HFFc6 (cell line): ENCODE measurements at places on chromosomes 16 and 17. TPM values are rescaled to one million over a fixed set of nuclear protein-coding genes. Genes with fewer than 3 reads are reported as not detected.

DNA sequence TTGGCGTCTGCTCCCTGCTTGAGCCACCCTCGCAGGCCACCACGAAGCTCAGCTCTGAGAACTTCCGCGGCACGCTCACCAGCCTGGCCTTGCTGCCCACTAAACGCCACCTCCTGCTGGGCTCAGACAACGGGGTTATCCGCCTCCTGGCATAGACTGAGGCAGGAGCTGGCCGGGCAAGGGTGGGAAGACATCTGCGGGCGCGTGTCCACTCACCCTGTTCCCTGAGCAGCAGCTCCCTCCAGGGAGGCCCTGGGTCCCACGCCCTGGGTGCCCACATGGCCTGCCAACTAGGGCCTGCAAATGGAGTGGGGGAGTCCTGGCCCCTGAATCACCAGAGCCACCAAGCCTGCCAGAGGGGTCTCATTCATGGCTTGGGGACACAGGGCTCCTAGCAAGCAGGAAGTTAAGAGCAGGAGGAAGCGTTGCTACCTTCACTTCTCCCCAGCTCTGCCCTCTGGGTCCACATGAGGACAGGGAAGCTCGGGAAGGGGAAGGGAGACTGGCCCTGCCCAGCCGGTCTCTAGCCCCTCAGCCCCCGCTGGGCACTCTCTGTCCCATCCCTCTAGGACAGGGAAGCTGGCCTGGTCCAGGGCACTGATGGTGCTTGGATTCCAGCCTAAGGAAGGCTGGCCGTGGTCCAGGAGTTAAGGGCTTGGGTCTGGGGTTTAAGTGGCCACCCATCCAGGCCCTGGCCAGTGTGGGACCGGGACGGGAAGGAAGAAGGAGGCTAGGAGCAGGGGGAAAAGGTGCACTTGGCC, 5.0 kb upstream of the SERPINF2 start:
- H3K4me3 ChIP-seq, result no peak overlapping the region
- peaks cover 18% of the 10 kb centered on the region for H3K36me3 ChIP-seq
- no peak overlapping the region for H3K27ac ChIP-seq
- no peak for DNase-seq

DNA sequence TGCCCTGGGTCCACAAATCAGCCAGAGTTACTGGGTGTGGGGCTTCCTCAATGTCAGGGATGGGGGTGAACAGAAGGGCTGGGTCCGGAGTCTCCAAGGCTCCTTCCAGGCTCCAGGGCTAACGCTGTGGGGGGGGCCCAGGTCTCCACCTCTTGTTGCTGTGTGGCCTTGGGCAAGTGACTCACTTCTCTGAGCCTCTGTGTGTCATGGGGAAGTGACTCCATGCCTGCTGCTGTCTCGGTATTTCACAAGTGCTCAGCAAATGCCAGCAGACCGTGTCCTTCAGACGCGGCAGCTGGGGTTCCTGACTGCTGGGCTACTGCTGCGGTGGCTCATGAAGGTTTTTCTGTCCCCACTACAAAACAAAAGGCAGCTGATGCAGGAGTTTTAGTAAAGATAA, 26.6 kb downstream of the JPH3 start:
- H3K27ac ChIP-seq, result no peak overlapping the region
- H3K4me3 ChIP-seq, result no peak overlapping the region
- peaks cover 10% of the 10 kb centered on the region for H3K4me1 ChIP-seq
- peaks cover 16% of the 10 kb centered on the region for H3K36me3 ChIP-seq
- peaks cover 37% of the 10 kb centered on the region for H3K27me3 ChIP-seq
- DNase-seq, result peak; percentile 57

DNA sequence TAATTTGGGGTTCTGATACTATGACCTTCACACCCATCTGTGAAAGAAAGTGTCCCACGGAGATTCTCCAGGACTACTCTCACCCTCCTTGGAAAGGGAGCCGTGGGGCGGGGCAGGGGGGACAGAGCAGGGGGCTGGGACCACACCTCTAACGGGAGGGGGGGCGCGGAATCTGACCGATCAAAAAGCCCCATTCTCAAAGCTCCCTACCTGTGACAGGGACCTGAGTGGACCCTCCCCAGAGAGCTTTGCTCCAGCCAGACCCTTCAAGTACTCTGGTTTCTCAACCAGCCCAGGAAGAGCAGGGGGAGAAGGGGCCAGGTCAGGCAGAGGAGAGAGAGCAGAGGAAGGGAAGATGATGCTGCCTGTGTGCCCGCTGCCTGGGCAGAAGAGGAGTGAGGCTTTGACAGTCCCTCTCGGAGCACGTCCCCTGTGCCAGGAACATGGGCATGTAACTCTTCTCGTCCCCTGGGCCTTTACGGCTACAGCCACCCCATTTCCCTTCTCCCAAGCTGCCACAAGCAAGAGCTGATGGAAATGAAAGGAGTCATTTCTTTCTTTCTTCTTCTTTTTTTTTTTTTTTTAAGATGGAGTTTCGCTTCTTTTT, 682 bp downstream of the XAF1 start:
- no peak for DNase-seq
- H3K27me3 ChIP-seq, result no peaks in the 10 kb centered on the region; the same call in 1 of the 2 replicates
- peaks cover 50% of the 10 kb centered on the region for H3K4me1 ChIP-seq
- H3K36me3 ChIP-seq, result no peaks in the 10 kb centered on the region
- H3K4me3 ChIP-seq, result peak overlapping the region; percentile 91
- peak overlapping the region; percentile 90 for H3K27ac ChIP-seq

DNA sequence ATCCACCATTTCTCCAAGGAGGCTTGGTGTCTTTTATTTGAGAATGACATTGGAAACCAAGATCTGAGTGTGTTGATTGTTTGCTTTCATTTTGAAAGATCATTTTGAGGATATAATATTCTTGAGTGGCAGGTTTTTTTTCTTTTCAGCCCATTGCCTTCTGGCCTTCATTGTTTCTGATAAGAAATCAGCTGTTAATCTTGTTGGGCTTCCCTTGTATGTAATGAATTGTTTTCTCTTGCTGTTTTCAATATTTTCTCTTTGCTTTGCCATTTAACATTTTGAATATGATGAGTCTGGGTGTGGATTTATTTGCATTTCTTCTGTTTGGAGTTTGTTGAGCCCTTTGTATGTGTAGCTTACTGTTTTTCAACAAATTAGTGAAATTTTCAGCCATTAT, 22.0 kb downstream of the PRSS54 start:
- no peak for DNase-seq
- no peak overlapping the region for H3K27ac ChIP-seq
- H3K4me3 ChIP-seq, result no peak overlapping the region

DNA sequence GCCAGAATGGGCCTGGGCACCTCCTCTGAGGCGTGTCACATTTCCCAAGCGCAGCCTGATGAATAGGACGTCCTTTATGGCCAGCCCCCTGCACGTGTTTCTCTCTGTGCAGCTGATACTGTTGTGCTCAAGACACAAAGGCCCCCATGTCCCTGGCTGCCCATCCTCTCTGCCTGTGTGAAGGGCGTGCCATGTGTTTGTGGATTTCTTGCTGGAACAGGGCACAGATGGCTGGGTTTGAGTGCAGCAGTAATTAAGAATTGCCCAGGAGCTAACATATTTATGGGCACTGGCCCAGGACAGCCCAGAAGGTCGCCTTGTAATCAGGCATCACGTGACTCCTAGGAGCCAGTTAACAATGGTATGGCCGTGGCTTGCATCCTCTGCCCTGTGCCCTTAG, 181.1 kb downstream of the CCDC182 start:
- no peak overlapping the region for H3K27ac ChIP-seq
- H3K4me3 ChIP-seq, result no peak overlapping the region
- peaks cover 2% of the 10 kb centered on the region; the same call in 1 of the 2 replicates for H3K27me3 ChIP-seq
- no peaks in the 10 kb centered on the region for H3K36me3 ChIP-seq

GRCh38 chr16:68355447-68356248, 44.8 kb downstream of the PRMT7 start:
- no peaks in the 10 kb centered on the region for H3K36me3 ChIP-seq
- no peak for DNase-seq
- no peaks in the 10 kb centered on the region for H3K27me3 ChIP-seq
- H3K4me1 ChIP-seq, result no peaks in the 10 kb centered on the region
- H3K27ac ChIP-seq, result no peak overlapping the region

DNA sequence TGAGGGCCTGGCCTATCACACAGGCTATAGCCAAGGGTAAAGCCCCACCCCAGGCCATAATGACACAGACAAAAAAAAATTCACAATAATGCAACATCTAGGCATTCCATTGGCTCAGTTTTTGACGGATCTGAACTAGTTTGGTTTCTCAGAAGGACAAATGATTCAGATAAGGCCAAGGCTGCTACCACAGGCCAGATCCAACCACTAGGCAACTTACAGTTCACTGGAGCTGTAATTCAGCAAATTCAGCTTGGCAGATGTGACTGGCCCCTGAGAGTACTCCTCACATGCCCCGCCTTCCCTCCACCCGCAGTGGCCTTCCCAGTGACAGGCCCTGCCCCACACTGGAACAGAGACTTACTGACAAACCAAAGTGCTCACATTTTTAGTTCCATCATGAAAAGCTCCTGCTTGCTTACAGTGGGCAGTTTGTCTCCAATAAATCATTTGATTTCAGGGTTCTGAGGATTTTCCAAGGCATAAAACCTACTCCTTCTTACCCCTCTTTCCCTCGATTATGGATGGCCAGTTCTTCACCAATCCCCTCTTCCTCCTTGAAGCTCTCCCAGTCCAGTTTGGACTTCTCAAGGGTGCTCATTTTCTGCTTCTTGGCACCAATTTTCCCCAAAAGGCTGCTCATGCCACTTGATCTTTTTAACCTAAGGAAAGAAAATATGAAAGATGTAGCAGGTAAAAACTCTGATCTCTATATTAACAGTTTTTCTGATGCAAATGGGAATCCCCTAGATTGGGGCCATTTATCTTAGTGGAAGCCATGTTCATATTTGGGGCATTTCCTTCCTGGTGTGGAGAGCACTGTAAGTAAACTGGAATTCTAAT, 53.3 kb upstream of the BCAR1 start:
- H3K36me3 ChIP-seq, result peaks cover 17% of the 10 kb centered on the region
- peak; percentile 95 for DNase-seq
- peaks cover 8% of the 10 kb centered on the region for H3K27me3 ChIP-seq
- H3K4me1 ChIP-seq, result peaks cover 56% of the 10 kb centered on the region
- H3K4me3 ChIP-seq, result peak overlapping the region; percentile 85
- H3K27ac ChIP-seq, result peak overlapping the region; percentile 98

DNA sequence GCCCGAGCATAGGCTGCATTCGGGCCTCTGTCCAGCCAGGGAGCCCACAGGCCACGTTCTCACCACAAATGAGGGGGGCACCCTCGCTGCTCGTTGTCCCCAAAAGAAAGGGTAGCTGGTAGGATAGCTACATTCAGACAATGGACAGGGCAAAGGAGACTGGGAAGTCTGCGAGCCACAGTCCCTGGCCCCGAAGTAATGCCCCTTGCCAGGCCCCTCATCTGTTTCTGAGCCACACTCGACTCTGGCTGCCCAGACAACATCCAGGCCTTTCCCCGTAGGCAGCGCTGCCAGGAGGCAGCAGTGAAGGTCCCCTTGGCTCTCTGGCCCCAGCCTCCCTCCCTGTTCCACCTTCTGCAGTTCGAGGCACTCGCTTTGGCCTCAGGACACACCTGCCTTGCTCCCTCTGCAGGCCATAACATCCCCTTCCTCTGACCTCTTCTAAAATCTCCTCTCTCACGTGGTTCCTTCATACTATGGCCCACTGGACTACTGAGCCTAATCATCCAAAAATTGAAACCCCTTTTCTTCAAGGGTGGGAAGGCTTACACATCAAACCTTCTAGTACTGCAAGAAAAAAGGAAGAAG, 12.2 kb downstream of the AIPL1 start:
- DNase-seq, result no peak
- no peak overlapping the region for H3K27ac ChIP-seq
- no peak overlapping the region for H3K4me3 ChIP-seq

DNA sequence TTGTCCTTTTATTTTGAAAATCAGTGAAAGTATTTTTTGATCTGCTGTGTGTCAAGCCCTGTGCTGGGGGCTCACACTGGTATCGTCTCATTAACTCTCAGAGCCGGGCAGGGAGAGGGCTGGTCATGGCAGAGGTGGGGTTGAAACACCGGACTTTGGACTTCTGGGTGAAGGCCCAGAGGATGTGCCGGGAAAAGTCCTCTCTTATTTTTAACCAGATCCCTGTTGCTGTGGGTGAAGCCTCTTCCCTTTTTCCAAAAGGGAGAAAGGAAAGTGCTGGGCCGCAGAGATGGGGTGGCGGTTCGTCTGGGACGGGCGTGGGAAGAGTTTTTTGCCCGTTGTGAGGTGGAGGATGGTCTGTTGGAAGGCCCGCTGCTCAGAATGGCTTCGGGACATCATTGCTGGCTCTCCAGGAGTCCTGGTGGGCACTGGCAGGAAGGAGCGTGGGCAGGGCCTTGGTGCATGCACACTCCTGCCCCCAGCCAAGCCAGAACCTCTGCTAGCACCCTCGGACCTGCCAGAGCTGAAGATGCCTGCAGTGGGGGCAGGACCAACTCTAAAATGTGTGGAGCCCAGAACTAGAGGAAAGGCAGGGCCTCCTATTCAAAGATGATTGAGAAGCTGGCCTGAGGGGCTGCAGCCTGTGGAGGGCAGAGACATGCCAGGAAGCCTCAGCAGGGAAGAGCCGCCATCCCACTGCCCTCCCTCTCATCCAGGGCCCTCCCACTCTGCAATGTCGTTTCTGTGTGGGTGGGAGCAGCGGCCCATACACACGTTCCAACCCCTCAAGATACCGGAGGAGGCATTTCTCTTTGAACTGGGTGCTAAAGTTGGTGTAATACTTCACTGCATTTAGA, 213.2 kb downstream of the CCDC182 start:
- no peaks in the 10 kb centered on the region; the same call in 1 of the 2 replicates for H3K36me3 ChIP-seq
- no peaks in the 10 kb centered on the region; the same call in 1 of the 2 replicates for H3K27me3 ChIP-seq
- H3K4me1 ChIP-seq, result peaks cover 44% of the 10 kb centered on the region
- DNase-seq, result no peak

GRCh38 chr16:78800523-78800922, 701.1 kb downstream of the WWOX start:
- no peaks in the 10 kb centered on the region for H3K4me1 ChIP-seq
- no peak overlapping the region for H3K4me3 ChIP-seq
- H3K36me3 ChIP-seq, result no peaks in the 10 kb centered on the region; the same call in 1 of the 2 replicates
- no peak overlapping the region for H3K27ac ChIP-seq

GRCh38 chr17:18177133-18177532, 6.5 kb upstream of the ALKBH5 start:
- peaks cover 9% of the 10 kb centered on the region for H3K4me1 ChIP-seq
- no peaks in the 10 kb centered on the region for H3K36me3 ChIP-seq
- H3K27me3 ChIP-seq, result peaks cover 3% of the 10 kb centered on the region
- no peak for DNase-seq
- H3K27ac ChIP-seq, result no peak overlapping the region
- H3K4me3 ChIP-seq, result no peak overlapping the region

DNA sequence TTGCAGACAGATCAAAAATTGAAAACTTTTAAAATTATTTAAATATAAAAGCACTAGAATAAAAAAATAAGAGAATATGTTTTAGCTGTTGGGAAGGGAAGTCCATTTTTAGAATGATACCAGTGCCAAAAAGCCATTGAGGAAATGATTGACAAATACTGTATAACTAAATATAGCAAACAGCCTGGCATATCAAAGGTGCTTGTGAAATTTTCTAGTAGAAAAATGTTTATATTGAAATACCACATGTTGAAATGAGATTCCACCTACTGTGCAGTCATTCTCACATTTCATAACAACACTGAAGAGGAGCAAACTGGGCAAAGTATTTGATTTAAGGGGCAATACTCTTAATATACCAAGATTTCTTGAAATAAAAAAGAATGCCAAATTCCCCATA, 183.5 kb downstream of the PHKB start:
- DNase-seq, result no peak
- no peaks in the 10 kb centered on the region for H3K27me3 ChIP-seq
- peaks cover 25% of the 10 kb centered on the region for H3K4me1 ChIP-seq
- peaks cover 12% of the 10 kb centered on the region for H3K36me3 ChIP-seq
- no peak overlapping the region for H3K4me3 ChIP-seq

FUS gene
- total RNA-seq, result 302 to 448 TPM (median 404 TPM) in 3 replicates

TMEM238L gene
- not detected in 2 replicates for total RNA-seq

NPIPB9 gene
- 0.18 and 0.46 TPM in 2 replicates for total RNA-seq
